ENCODE measurements at places on chromosomes 1 and 21. TPM values are rescaled to one million over a fixed set of nuclear protein-coding genes. Genes with fewer than 3 reads are reported as not detected.

CLDN19 gene
- not detected for polyA plus RNA-seq

DNA sequence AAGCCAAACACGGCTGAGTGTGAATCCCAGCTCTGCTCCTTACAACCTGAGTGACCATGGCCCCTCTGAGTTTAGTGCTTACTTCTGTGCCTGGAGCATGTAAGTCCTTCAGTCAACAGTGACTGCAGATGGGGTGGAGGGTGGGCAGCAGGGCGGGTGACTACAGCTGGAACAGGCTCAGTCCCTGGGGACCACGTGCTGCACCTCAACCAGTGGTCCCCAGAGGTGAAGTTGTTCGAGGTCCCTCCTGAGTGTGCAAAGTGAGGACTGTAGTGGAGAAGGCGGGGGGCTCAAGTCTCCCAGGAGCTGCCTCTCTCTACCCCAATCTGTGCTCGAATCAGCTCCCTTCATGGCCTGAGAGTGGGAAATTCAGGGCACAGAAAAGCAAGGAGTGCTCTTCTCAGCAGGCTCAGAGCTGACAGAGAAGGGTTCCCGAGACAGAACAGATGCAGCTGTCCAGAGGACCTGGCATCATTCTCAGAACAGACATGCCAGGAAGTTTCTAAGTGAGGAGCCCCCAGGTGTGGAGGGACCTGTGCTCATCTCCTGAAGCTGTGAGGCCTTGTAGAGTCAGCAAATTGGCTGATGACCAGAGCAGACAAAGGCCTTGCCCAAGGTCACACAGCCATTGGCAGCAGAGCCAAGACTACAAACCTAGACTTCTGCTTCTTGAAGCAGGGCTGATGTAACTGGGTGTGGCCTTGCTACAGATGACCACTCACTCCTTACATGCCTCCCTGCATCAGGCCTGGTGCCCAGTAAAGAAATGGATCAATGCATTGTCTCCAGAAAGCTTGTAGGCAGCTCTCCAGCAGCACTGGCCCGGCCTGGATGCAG, 61.7 kb upstream of the EDN2 start:
- no peak for DNase-seq

- DNase-seq = no peak
These were observed 47.4 kb upstream of the TSPAN2 start for GRCh38 chr1:115136706-115137105.

GRCh38 chr1:79903321-79903720, 896.8 kb upstream of the ADGRL4 start:
- no peak for DNase-seq

- DNase-seq = no peak
These were observed 7.2 kb upstream of the CFHR5 start for GRCh38 chr1:196970182-196970581.

GRCh38 chr1:151915061-151915686, 5.9 kb upstream of the THEM4 start:
- no peak for DNase-seq
